ENCODE measurements at places on chromosomes 2 and 18. TPM values are rescaled to one million over a fixed set of nuclear protein-coding genes. Genes with fewer than 3 reads are reported as not detected.

Gene WDPCP
- 2.6 TPM for total RNA-seq

Gene ABHD3
- 4.1 TPM for total RNA-seq

Gene DUSP2
- 0.40 TPM for total RNA-seq

Gene HOXD13
- not detected for total RNA-seq

Gene SLC30A3
- not detected for total RNA-seq

Gene TIGD1
- 5.2 TPM for total RNA-seq

Gene KCNF1
- 0.26 TPM for total RNA-seq

Gene MTX2
- total RNA-seq: 29.1 TPM

Gene CCDC121
- total RNA-seq: 0.40 TPM

Gene DNER
- 4.8 TPM for total RNA-seq

Gene PLGLB2
- total RNA-seq: 0.32 TPM

Gene NT5C1B
- not detected for total RNA-seq

Gene GPR17
- not detected for total RNA-seq

Gene NAB1
- total RNA-seq: 49.3 TPM

Gene ANKRD29
- total RNA-seq: 2.3 TPM

Gene RGPD4
- not detected for total RNA-seq
